Activated CD8-positive, alpha-beta T cell treated with anti-CD3 and anti-CD28 coated beads for 36 hours (primary cell): ENCODE measurements at places on chromosomes 5 and 9. TPM values are rescaled to one million over a fixed set of nuclear protein-coding genes. Genes with fewer than 3 reads are reported as not detected.

DNA sequence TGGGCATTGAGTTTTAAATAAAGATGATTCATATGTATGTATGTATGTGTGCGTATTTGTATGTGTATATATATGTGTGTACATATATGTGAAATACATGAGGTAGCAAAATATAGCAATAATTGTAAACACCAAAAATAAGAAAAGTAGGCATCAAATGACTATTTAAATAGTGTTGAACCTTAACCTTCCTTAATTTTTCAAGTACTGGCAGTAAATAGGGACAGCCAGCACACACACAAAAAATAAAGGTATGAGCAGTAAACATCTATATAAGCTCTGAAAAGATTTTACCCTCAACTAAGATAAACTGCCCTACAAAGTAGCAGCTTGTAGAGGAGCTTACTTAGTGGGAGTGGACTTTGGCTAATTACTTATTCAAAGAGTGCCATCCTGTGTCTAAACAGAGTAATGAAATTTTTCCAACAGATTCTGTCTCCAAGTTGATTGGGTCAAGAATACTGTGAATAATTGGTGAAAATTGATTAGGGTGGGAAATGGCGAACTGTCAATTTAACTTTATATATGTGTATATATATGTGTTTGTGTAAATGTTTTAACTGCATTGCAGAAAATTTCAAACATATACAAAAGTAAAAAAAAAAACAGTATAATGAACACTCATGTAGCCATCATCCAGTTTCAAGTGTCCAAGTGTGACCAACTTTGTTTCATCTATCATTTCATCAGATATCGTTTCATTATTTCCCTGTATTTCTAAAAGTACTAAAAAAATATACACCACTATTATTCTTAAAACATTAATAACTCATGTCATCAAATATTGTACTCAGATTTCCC is 2.0 kb upstream of the ADAMTS6 start:
- no peak overlapping the region for H3K27ac ChIP-seq
- no peaks in the 10 kb centered on the region for H3K27me3 ChIP-seq
- no peak overlapping the region for H3K4me3 ChIP-seq
- DNase-seq = no peak
- H3K36me3 ChIP-seq = no peaks in the 10 kb centered on the region

DNA sequence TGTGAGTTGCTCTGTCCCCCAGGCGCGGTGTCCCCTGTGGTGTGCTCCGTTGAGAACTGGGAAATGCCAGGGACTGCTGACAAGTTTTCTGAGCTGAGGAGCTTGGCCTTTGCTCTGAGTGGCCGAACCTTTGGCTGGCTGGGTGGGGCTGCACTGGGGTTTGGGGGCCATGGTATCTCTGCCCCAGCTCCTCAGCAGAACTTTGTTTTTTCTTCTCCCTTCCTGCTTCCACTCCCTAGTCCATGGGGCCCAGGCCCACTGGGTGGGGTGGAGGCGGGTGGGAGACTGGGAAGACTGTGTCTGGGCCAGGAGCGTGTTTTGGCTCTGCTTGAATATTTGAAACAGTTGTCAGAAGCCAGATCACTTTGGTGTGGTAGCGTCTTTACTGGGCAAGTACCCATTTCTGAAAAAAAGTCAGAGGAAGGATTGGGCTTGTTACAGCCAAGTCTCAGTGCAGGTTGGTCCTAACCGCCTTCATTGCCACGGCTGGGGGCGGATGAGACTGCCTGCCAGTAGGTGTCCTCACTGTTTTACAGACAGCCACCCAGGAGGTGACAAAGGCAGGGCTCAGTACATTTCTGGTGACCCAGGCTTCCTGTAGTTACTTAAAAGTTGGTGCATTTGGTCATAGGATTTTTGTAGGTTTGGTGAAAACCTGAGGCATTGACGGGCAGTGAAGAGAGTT is 92.7 kb downstream of the DAB2IP start:
- H3K4me1 ChIP-seq = peaks cover 17% of the 10 kb centered on the region
- no peak overlapping the region for H3K4me3 ChIP-seq
- DNase-seq = peak; percentile 80
- H3K27ac ChIP-seq = no peak overlapping the region
- no peaks in the 10 kb centered on the region for H3K27me3 ChIP-seq
- H3K36me3 ChIP-seq = no peaks in the 10 kb centered on the region

DNA sequence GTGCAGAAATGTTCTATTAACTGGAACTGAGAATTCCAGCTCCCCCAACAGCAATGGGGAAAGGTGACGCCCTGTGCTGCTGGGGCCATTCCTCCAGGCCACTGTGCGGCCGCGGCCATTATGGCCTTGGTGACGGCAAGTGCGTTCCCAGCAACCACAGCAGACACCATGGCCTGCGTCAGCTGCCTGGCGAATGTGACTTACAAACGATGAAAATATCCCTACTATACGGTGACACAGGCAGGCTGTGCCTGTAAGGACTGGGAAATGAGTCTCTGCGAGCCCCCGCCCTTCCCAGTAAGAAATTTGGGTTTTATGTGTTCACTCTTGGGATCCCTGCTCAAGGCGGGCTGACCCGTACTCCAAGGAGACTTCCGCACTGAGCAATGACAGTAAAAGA is 20.6 kb downstream of the CLPTM1L start:
- no peak overlapping the region for H3K27ac ChIP-seq
- no peak overlapping the region for H3K4me3 ChIP-seq
- H3K4me1 ChIP-seq = peaks cover 3% of the 10 kb centered on the region
- H3K36me3 ChIP-seq = peaks cover 10% of the 10 kb centered on the region
- no peaks in the 10 kb centered on the region for H3K27me3 ChIP-seq
- DNase-seq = no peak

- H3K4me1 ChIP-seq = peaks cover 43% of the 10 kb centered on the region
- H3K27me3 ChIP-seq = no peaks in the 10 kb centered on the region
- H3K36me3 ChIP-seq = peaks cover 15% of the 10 kb centered on the region
Observed at GRCh38 chr5:35745193-35745592, 111.5 kb upstream of the IL7R start.

- no peak overlapping the region for H3K4me3 ChIP-seq
- H3K36me3 ChIP-seq = no peaks in the 10 kb centered on the region
- H3K27me3 ChIP-seq = peaks cover 2% of the 10 kb centered on the region
- DNase-seq = no peak
Observed at GRCh38 chr5:17157916-17158529, 59.4 kb upstream of the BASP1 start.

DNA sequence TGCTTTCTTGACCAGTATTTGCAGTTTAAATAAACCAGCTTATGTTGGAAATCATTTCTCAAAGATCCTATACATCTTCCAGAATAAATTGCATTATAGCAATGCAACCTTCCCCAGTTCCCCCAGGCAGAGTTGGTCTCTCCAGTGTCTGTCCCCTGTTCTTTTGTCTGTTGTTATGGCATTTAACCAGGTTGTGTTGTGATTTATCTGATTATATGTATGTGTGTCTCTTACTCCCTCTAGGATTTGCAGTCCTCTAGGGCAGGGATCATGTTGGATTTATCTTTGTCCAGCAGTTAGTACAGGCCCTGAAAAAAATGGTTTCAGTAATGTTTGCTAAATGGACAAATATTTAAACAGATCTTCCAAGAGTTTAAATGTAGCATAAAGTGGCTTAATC is 17.3 kb downstream of the GARNL3 start:
- H3K27ac ChIP-seq = no peak overlapping the region
- no peak overlapping the region for H3K4me3 ChIP-seq
- H3K27me3 ChIP-seq = peaks cover 25% of the 10 kb centered on the region
- no peak for DNase-seq
- H3K4me1 ChIP-seq = peaks cover 7% of the 10 kb centered on the region

DNA sequence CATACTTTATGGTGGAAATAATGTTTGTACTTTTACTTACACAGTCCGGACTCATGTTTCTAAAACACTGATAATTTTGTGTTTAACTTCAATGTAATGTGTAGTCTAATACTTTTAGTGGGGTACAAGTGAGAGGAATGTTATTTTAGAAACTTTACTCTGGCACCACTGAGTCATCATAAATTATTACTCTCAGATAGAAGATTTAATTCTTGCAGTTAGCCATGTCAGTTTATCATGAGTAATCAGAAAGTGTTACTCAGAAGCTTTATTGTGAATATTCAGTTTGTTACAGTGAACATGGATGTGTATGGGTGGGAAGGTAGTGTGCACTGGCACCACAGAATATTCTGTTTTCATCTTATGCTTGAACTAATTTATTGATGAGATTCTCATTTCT is 20.0 kb downstream of the OGN start:
- no peaks in the 10 kb centered on the region for H3K27me3 ChIP-seq
- H3K36me3 ChIP-seq = peaks cover 9% of the 10 kb centered on the region
- no peak overlapping the region for H3K27ac ChIP-seq
- no peak for DNase-seq
- H3K4me3 ChIP-seq = no peak overlapping the region

DNA sequence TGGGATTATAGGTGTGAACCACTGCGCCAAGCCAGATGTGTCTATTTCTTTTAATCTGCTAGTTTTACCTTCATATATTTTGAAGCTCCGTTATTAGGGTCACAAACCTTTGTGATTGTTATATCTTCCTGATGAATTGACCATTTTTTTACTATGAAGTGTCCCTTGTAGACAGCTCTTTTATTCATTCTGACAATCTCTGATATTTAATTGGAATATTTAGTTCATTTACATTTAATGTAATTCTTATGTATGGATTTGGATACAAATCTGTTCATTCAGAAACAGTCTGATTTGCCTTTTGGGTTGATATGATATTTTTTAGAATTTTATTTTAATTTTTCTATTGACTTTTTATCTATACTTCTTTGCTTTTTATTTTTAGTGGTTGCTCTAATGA is 17.2 kb downstream of the ERCC6L2 start:
- no peaks in the 10 kb centered on the region for H3K27me3 ChIP-seq
- peaks cover 62% of the 10 kb centered on the region for H3K4me1 ChIP-seq
- DNase-seq = no peak
- H3K27ac ChIP-seq = no peak overlapping the region

DNA sequence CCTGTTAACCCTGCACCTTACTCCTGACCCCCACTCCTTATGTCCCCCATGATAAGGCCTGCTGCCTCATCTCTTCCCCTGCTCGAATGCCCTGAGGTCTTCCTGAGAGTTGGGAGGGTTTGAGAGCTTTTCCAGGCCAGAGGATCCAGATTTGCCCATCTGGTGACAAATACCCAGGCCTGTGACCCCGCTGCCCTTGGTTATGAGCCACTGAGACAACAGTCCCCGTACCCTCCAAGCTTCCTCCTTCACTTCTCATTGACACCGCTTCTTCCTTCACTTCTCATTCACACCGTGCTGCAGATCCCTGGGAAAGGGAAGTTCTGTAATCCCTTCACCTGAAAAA is 593 bp downstream of the GM2A start:
- peak overlapping the region; percentile 90 for H3K4me3 ChIP-seq
- peak overlapping the region; percentile 22 for H3K27ac ChIP-seq
- H3K27me3 ChIP-seq = no peaks in the 10 kb centered on the region
- no peak for DNase-seq
- H3K4me1 ChIP-seq = peaks cover 39% of the 10 kb centered on the region

DNA sequence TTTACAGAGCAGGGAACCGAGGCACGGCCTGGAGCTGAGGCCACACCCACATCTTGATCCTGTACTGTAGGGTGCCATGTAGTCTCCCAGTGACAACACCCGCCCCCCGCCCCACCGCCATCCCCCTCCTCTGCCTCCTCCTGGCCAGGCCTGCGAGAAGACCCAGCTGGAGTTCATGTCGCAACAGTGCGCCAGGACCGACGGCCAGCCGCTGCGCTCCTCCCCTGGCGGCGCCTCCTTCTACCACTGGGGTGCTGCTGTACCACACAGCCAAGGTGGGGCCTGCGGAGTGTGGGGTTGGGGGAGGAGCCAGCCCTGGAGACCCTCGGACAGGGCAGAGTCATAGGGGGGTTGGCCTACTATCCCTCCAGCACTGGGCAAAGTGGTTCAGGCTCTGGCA is 14.5 kb downstream of the ADAMTS13 start:
- H3K4me1 ChIP-seq = peaks cover 5% of the 10 kb centered on the region
- H3K27me3 ChIP-seq = no peaks in the 10 kb centered on the region
- no peak for DNase-seq
- no peaks in the 10 kb centered on the region for H3K36me3 ChIP-seq
- H3K27ac ChIP-seq = no peak overlapping the region
- H3K4me3 ChIP-seq = no peak overlapping the region

Gene PCDHA9
- total RNA-seq = not detected

Gene GABRG2
- total RNA-seq = not detected

Gene IFNB1
- 0.87 TPM for total RNA-seq

Gene FAM120A
- total RNA-seq = 121 TPM
